Hematopoietic multipotent progenitor cell (in vitro differentiated cells): ENCODE measurements at places on chromosomes 7 and 10. TPM values are rescaled to one million over a fixed set of nuclear protein-coding genes. Genes with fewer than 3 reads are reported as not detected.
A peak's percentile ranks its signal among the peaks of the same experiment; 100 is the strongest.

PALD1 gene
- 4.8 TPM for total RNA-seq

PDE1C gene
- total RNA-seq = under 0.01 TPM

NEUROG3 gene
- under 0.01 TPM for total RNA-seq

TSPAN13 gene
- 8.3 TPM for total RNA-seq

PDE6C gene
- total RNA-seq = not detected

ZNF804B gene
- 0.27 TPM for total RNA-seq

- no peak for DNase-seq
These were observed 21.6 kb downstream of the TBATA start for GRCh38 chr10:70763567-70763966.

- no peak for DNase-seq
These were observed 606.0 kb upstream of the GALNT17 start for GRCh38 chr7:70525991-70526390.

GRCh38 chr7:120718361-120718760, 139.6 kb downstream of the TSPAN12 start:
- DNase-seq = no peak

DNA sequence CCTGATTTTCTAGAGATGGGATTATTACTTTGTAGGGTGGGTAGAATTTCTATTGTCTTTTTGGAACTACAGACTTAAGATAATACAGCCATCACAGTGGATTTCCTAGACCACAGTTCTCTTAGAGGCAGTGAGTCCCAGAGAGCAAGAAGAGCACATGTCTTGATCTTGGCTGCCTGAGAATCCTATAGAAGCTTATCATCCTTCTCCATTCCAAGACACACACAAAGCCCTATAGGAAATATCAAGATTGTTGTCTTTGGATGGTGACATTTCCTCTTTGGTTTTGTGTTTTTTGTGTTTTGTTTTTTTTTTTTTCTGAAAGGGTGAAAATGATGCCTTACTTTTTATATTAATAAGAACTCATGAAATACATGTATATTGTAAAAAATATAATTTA, 143.1 kb downstream of the AHR start:
- no peak for DNase-seq

GRCh38 chr7:150307129-150307528, 16.0 kb upstream of the LRRC61 start:
- no peak for DNase-seq

- no peak for DNase-seq
These were observed 11.6 kb downstream of the ZFAND4 start for GRCh38 chr10:45660876-45661411.

DNA sequence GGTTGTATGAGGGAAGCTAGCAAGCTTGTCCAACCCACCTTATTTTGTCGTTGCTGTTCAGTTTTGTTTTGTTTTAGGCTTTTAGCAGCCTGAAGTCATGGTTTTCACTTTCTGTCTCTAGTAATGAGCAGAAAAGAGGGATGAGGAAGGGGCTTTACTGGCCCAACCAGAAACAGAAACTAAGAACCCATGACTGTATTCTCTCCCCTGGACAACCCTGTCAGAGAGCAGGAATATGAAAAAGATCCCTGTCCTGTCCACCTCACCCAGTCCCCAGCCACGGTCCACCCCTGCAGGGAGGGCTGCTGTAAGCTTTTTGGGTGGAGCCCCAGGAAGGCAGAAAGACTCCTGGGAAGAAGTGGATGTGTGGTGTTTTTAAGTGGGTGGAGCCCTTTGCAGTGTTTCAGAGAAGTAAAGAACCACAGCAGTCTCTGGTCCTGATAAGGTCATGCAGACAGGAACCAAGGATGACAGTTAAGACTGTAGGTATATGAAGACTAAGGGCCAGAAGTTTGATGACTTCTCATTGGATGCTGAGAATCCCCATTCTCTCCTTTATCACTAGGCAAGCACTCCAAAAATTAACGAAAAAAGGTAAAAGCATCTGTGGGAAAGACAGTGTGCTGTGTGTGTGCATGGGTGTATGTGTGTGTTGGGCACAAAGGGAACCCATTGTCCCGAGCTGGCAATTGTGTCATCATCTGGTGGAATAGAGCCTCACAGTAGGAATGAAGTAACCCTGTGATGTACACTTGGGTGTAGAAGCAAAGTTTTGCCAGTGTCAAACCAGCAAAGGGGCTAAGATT, 13.8 kb downstream of the MRPL32 start:
- peak; percentile 28 for DNase-seq

DNA sequence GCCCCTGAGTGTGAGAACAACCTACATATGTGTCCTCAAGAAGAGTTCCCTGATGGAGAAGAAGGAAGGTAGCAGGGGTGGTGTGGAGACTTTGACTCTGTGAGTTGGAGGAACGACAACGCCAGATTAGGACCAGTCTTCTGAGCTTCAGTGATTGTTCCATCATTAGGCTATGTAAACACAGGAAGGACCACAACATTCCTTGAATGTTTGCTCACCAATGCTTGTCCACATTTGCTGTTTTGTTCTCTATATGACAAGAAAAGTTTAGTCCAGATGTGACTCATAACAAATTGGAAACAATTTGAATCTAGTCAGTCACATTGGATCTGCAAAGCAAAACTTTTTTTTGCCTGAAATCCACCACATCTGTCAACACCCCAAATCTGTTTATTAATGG, 62.7 kb downstream of the ENTPD1 start:
- DNase-seq = no peak

DNA sequence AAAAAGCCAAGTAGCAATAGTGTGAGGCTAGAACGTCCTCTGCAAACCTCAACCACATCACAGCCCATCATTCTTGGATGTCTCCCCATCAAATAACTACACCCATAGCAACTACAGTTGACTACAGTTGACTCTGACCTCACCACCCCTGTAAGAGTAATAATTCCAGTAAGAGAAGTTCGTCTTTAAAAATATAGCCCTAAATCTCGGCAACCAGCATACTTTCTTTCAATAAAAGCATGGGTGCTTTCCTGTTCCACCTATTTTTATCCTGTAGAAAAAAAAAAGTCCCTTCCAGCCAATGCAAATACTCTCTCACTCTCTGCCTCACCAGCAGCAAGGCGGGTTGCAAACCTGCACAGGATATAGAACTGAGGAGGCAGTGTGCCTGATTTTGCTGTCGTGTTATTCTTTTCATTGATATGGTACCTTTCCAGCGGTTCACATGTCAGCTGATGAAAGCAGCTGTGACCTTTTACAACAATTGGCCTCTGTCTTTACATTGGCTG, 187.5 kb upstream of the NFE2L3 start:
- no peak for DNase-seq

DNA sequence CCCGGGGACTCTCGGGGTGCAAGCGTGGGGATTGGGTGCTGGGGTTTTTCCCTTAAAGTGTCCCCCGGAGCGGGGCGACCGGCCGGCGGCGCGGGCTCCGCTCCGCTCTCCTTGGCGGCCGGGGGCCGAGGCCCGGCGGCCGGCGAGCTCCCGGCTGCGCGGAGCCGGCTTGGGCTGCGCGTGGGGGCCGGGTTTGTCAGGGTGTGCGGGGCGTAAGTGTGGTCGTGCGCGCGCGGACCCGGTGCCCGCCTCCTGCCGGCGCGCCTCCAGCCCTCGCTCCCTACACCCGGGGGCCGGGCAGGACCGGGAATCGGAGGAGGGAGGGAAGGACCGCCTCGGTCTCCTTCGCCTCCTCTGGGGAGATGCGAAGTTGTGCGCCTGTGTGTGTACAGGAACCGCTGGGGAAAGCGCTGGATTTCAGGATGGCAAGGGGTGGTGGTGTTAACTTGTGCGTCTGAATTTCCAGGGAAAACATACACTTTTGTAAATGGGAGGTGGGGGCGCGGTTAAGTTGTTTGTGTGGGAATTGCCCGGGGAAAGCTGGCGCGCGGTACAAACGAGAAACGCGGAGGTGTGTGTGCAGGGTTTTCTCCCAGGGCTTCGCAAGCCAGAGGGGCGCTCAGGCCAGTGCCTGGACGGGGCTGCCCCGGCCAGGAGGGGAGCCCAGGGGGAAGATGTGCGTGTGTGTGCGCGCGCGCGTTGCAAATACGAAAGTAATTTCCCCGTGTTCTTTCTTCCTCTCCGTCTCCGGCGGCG, 737 bp downstream of the ZMIZ1 start:
- DNase-seq = no peak

- no peak for DNase-seq
These were observed 653.2 kb upstream of the MKI67 start for GRCh38 chr10:128779416-128779815.

- peak; percentile 89 for DNase-seq
These were observed 22.8 kb upstream of the ITGB1 start for GRCh38 chr10:32980558-32981468.

DNA sequence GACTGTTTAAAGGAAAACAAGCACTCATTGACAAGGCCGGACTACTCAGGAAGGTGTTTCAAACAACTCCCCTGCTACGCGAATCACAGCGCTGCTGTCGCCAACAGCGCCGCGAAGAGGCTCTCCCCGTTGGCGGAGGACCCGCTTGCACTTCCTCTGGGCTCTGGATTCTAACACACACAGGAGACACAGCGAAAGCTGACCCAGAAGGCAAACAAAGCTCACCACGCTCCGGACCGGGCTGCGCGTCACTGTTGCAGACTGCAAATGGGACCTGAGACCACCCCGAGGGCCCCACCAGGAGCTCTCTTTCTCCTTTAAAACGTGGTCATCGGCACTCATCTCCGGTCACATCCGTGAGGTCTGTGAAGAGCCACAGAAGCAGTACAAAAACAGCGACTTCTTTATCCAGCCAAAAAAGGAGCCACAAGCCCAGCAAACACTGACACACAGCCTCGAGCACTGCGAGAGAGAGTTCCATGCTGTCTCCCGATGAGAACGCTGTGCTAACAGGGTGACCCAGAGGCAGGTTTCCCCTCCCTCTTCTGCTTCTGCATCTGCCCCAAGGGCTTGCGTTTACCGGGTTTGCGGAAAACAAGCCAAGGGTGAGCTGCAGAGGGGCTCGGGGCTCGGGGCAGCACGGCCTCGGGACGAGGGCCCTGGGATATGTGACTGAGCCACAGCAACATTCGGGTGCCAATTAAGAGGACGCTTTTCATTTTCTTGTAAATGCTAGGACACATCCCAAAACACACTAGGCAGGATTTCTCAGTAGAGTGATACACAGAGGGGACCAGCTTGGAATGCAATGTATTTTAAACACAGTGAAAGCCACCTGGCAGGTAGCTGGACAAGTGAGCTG, 41.3 kb downstream of the AMZ1 start:
- DNase-seq = no peak

DNA sequence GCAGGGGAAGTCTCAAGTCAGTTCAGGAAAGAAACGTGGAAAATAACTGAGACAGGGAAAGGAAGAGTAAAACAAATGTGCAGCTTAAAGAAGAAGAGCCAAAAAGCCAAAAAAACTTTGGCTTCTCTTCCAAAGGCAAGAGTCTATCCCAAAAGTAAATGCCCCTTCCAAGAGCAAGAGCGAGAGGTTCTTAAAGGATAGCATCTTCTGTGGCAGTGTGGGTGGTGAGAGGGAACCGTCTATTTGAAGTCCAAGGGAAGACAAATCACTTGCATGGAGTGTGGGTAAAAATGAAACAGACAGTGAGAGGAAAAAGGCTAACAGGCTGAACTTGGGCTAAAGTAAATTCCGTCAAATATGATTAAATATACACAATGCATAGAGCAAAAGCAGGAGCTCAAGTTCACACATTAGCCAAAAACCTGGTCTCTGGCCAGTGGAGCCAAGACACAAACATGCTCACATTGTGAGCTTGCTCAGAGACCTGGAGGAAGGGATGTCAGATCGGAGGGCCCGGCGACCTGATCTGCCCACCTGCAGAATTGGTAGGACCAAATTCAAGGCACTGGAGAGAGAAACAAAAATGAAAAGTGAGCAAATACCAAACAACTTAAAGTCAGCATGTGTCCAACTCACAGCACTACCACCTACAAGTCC, 87.0 kb downstream of the PIK3CG start:
- no peak for DNase-seq

DNA sequence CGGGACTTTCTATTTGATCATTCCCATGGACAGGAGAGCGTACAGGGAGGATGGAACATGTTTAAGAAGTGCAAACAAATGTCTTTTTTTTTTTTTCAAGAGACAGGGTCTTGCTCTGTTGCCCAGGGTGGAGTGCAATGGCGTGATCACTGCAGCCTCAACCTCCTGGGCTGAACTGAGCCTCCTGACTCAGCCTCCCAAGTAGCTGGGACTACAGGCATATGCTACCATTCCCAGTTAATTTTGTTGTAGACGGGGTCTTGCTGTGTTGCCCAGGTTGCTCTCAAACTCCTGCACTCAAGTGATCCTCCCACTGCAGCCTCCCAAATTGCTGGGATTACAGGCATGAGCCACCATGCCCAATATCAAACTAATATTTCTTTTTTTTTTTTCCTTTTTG, 40.5 kb downstream of the SPDYE5 start:
- DNase-seq = no peak

- no peak for DNase-seq
These were observed 60.0 kb downstream of the MYOF start for GRCh38 chr10:93422118-93422517.

DNA sequence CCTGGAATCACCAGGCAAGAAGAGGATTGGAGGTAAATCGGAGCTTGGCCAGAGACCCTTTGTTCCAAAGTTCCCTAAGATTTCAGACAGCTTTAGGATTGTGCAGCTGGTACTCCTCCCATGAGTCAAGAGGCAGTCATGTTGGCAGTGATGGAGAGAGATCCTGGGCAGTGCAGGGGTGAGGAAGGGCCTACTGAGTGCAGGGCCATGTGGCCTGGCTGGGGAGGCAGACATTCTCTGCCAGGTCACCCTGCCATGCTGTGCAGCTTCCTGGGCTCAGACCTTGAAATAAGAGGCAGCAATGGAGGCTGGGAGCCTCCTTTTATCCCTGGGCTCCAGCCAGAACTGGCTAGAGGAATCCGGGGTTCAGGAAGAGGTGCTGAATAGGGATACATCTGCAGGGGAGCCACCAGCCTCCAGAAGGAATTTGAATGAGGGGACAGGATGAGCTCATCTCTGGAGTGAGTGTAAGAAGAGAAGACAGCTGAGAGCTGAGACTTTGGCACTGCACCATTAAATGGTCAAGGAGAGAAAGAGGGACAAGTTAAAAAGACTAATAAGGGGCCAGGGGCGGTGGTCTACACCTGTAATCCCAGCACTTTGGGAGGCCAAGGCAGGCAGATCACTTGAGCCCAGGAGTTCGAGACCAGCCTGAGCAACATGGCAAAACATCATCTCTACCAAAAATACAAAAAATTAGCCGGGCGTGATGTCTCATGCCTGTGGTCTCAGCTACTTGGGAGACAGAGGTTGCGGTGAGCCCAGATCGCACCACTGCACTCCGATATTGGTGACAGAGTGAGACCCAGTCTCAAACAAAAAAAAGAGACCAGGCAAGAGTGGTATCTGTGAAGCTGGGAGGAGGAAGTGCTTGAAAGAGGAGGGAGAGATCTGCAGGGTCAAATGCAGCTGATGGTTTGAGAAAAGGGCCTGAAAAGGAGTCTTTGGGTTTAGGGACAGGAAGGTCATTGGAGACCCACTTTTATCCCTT, 12.0 kb downstream of the SFTPD start:
- DNase-seq = no peak

- DNase-seq = no peak
These were observed 173.3 kb downstream of the LCOR start for GRCh38 chr10:97005349-97005748.

- DNase-seq = no peak
These were observed 1.8 kb upstream of the PFKFB3 start for GRCh38 chr10:6200734-6201515.
